NCI-H2029 (cell line): ENCODE measurements at places on chromosomes 6 and 20.

- no peak for DNase-seq
Observed at GRCh38 chr6:45667766-45668165, 290.0 kb upstream of the SUPT3H start.

- DNase-seq: no peak
Observed at GRCh38 chr6:712805-713204, 19.9 kb upstream of the EXOC2 start.

- peak; percentile 93 for DNase-seq
Observed at GRCh38 chr6:34546551-34547321, 9.4 kb downstream of the SPDEF start.

GRCh38 chr6:30007132-30007764 lies 53.8 kb upstream of the POLR1H start:
- peak; percentile 53 for DNase-seq

GRCh38 chr6:106128981-106129781 lies 43.0 kb downstream of the PRDM1 start:
- no peak for DNase-seq

- no peak for DNase-seq
Observed at GRCh38 chr20:21100578-21101452, 5.3 kb downstream of the LINC00237 start.

- DNase-seq: no peak
Observed at GRCh38 chr6:118980063-118980462, 45.1 kb upstream of the MCM9 start.

DNA sequence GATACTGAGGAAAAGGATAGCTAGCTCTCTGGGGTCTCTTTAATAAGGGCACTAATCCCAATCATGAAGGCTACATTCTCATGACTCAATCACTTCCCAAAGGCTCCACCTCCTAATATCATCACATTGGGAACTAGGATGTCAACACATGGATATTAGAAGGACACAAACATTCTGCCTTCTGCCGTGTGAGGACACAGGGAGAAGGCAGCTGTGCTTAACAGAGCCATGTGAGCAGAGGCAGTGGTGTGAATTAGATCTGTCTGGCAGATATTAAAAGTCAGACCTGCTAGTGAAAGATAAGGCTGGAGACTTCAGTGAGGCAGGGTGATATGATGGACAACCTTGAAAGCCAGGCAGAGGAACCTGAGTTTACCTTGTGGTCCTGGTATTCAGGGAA lies 341.9 kb downstream of the ARHGAP18 start:
- no peak for DNase-seq

DNA sequence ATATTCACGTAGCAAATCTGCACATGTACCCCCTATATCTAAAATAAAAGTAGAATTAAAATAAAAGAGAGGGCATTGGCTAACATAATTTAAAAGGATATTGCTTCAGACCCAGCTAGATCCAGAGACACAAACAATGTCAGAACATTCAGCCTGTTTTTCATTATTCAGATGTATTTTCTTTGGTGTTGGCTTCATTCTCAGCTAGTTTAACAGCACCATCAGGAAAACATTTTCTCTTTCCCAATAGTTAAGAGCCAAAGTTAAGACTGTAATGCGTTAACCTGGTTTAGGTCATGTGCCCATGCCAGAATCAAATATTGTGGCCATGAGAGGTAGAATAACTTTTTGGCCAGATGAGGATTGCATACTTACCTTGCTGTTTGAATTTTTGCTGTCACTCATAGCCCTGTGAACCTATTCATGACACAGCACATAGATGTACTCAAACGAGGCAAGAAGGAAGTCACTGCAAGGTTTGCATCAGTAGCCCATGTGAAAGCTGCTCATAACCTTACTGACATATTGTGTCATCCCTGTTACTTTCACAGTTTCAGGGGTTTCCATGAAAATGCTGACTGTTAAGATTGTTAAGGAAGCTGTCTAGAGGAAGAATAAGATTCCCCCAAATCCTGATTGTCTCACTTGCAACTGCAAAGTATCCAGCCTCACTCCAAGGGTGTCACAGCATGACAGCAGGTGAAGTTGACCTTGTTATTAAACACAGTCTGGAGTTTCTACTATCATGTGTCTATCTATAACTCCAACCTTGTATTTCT lies 233.1 kb downstream of the PACRG start:
- DNase-seq: no peak

- no peak for DNase-seq
Observed at GRCh38 chr20:44696315-44696714, 18.9 kb upstream of the CCN5 start.

GRCh38 chr6:43052842-43053544 lies 658 bp downstream of the CUL7 start:
- DNase-seq: no peak

DNA sequence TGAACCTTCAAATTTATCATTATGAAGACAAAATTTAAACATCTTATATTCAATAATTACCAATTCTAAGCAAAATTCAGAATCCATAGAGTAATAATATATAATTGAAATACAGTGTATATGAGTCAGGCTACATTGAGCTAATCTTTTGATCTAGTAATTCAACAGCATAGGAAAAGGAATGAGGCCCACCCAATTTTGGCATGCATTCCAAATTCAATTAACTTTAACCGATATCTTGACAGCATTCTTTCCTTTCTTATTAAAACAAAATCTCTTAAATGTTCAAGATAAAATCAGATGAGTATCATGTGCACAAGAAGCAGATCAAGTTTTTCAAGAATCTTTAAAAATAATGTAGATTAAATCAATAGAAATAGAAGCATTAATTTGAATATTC lies 132.9 kb upstream of the QKI start:
- no peak for DNase-seq

GRCh38 chr6:5811997-5812396 lies 194.7 kb downstream of the NRN1 start:
- no peak for DNase-seq

DNA sequence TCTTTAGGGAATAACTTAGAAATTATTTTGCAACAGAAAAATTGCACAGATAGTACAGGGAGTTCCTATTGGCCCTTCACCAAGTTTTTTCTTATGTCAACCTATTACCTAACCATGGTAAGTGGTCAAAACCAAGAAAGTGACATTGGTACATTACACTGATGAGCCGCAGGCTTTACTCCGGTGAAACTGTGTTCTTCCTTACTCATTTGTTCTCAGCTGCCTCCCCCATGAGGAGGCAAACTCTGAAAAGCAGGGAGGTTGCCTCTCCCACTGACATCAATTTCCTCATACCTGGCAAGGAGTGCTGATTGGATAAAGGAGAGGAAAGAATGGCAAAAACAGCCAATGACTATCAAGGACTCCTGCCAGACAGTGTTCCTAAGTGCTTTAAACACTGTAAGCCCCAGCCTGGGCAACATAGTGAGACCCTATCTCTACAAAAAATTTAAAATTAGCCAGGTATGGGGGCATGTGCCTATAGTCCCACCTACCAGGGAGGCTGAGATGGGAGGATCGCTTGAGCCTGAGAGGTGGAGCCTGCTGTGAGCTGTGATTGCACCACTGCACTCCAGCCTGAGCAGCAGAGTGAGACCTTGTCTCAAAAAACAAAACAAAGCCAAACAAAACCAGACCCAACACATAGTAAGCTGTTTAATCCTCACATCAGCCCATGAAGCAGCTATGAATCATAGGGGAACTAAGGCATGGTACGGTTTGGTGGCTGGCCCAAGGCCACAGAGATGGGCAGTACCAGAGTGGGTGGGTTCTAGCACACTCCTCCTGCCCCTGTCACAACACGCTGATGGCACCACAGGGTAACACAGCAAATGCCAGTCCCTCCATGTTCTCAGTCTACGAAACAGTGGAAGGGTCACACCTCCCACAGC lies 24.7 kb downstream of the C20orf203 start:
- DNase-seq: no peak

DNA sequence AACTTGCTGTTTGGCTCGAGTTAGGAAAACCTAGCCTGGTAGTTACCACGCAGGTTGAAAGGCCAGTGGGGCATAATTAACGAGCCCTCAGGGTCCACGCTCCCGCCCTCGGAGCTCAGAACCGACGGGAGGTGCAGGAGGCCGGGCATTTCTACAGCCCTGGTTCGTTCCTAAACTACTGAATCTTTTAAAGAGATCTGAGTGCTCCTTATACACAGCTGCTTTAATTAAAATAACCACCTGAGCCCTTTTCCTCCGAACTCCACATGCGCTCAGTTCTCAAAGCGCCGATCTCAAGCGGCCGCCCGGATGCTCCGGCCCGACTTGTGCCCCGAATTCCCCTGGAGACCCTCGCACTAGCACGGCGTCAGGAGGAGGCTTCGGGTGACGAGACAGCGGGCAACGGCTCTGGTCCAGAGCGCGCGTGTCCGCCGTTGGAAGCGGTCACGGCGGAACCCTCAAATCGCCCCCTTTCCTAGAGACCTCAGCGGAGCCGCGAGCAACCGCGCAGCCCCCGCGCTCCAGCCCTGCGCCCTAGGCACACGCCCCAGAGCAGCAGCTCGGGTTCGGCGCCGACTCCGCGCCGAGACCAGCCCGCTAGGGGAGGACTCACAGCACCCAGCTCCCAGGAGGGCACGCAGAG lies 397 bp downstream of the WDR27 start:
- DNase-seq: no peak

- no peak for DNase-seq
Observed at GRCh38 chr6:55668591-55668990, 89.6 kb upstream of the HMGCLL1 start.

DNA sequence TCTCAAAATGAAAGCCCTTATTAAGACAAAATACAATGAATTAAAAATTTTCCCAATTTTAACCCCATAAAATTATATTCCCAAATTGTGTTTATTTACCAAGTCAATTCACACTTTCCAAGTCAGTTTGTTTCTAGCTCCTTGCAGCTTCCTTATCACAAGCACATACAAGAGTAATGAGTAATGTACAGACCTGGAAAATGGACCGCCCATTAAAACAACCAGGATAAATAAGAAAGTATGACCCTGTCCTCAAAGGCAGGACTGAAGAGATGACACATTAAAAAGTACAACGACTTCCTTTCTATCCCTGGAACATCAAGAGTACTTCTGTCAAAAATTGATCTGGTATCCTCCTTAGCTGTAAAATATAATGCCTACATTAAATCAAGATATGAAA lies 47.1 kb upstream of the TMX4 start:
- no peak for DNase-seq

- no peak for DNase-seq
Observed at GRCh38 chr20:45994761-45995493, 13.8 kb upstream of the MMP9 start.

GRCh38 chr20:52953020-52953419 lies 19.1 kb upstream of the TSHZ2 start:
- DNase-seq: no peak

DNA sequence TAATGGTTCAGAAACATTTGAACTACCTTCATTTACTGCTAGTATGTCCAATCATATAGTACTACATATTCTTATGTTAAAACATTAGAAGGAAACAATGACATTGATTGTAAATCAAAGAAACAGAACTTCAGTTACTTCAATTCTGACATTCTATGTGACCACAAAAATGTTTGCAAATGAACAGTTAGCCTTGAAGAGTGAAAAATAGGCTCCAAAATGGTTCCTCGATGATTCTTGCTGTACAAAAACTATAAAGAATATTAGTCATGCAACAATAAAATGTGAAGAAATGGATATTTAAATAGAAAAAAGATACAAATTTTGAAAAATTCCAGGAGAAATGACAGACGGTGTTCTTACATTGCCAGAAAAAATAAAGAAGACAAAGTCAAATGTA lies 686.9 kb downstream of the BCKDHB start:
- no peak for DNase-seq

DNA sequence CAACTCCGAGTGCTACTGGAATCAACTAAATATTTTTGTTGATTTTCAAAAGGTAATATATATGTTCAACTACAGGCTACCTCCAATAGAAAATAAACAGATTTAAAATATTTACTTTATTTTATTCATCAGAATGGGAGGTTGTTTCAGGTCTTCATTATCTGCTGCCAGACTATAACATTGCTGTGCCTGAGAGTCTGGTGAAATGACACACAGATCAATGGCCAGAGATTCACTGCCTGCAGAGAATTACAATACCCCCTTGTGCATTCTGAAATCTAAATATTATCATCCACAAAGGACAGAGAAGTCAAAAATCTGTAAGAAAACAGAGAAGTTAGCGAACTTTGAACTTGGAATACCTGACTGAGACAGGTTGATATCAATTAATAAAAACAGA lies 667.8 kb upstream of the GJE1 start:
- no peak for DNase-seq

DNA sequence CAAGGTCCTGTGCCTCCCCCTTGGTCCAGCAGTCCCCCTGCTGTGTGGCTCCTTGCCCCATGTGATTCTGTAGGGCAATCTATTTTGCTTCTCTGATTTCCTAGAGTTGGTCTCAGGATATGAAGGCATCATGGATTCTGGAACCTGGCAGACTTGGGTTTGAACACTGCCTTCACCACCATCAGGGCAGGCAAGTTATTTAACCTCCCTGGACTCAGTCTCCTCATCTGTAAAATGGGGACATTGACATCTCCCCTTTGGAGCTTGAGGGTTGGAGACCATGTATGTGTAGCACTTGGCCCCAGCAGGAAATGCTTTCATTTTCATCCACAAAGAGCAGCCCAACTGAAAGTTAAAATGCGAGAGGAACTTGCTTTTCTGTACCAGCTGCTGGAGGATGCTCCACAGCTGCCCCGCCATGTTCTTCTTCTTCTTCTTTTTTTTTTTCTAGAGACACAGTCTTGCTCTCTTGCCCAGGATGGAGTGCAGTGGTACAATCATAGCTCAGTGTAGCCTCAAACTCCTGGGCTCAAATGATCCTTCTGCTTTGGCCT lies 6.7 kb downstream of the TOX2 start:
- no peak for DNase-seq

DNA sequence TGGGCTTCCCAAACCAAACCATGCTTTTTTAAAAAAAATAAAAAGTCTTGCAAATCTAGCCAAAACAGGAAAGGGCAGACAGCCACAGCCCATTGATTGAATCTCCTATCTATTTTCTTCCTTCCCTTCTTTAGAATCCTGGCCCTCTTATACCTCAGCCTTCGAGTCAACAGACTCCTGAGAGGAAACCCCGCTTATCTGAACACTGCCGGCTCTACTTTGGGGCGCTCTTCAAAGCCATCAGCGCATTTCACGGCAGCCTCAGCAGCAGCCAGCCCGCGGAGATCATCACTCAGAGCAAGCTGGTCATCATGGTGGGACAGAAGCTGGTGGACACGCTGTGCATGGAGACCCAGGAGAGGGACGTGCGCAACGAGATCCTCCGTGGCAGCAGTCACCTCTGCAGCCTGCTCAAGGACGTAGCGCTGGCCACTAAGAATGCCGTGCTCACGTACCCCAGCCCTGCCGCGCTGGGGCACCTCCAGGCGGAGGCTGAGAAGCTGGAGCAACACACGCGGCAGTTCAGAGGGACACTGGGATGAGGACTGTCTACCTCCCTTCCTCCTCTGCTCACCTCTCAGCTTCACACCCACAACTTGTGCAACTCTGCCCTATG lies 10.1 kb upstream of the RTF2 start:
- DNase-seq: no peak

GRCh38 chr6:31826793-31827285 lies 699 bp upstream of the HSPA1B start:
- peak; percentile 58 for DNase-seq

GRCh38 chr6:51660767-51661166 lies 426.6 kb downstream of the PKHD1 start:
- no peak for DNase-seq
